NCI-H2227 treated with DMSO at 0.1 percent for 48 hours (cell line): ENCODE measurements at places on chromosomes 11 and 22.

DNA sequence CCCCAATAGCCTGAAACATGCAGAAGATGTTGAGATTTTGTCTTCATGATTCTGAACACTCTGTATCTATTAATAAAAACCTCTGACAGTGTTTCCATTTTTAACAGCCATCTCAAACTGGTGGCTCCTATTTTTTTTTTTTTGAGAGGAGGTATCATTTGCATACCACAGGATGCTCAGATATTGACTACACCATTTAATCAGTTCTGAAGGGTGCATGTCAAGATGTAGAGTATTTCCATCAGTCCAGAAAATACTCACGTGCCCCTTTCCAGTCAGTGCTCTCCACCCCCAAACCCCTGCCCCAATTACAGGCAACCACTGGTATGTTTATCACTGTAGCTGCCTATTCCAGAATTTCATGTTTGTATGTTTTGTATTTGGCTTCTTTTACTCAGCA, 85.3 kb upstream of the SORL1-AS1 start:
- DNase-seq = no peak

- no peak for DNase-seq
These were observed 12.9 kb upstream of the GNB1L start for GRCh38 chr22:19867617-19868016.

DNA sequence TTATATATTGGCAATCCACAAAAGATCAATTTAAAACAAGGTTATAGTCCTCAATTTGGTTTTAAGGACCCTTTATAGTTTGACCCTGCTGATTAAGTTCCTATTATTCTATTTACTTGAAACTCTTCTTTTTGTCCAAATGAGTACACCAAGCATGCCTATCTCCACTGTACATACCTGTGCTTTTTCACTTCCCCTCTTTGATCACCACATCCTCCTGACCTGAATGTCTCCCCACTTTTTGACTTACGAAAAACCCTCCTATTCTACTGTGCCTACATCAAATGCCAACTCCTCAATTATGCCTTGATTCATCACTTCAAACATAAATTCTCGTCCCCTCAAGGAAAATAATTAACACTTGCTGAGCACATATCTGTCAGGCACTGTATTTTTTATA, 113.5 kb downstream of the SOX6 start:
- DNase-seq = no peak

GRCh38 chr11:87219266-87219665, 181.5 kb downstream of the TMEM135 start:
- DNase-seq = no peak

DNA sequence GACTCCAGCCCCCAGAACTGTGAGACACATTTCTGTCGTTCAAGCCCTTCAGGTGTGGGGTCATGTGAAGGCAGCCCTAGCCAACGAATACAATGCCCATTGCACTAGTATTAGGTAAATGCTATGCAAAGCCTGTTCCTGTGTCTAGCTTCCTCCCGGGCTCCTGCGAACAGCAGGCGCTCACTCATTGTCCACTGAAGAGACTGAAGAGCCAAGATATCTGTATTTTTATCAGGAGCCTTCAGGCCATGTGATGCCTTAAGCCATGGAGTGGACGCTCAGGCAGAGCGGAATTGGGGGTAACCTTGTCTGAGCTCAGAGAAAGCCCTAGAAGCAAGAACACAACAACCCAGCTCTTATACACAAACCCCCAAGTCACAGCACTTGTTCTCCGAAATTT, 4.2 kb upstream of the TMPRSS6 start:
- no peak for DNase-seq

DNA sequence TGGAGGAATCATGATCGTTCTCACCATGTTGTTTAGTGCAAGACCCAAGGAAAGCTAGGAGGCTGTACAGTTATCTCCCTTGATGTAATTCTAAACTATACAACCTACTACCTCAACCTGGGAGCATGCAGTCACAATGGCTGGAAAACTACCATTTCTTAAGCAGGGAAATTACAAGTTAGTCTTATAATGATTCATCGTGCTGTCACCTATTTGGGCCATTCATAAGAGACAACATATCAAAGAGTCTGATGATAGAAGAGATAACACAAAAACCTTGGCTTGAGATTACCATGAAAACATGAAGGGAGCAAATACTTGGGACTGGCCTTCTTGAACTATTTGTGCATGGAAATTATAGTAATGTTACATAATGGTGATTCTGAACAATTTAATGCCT, 30.5 kb upstream of the BLID start:
- DNase-seq = peak; percentile 38

GRCh38 chr11:19933132-19933735, 220.6 kb downstream of the NAV2 start:
- DNase-seq = no peak

DNA sequence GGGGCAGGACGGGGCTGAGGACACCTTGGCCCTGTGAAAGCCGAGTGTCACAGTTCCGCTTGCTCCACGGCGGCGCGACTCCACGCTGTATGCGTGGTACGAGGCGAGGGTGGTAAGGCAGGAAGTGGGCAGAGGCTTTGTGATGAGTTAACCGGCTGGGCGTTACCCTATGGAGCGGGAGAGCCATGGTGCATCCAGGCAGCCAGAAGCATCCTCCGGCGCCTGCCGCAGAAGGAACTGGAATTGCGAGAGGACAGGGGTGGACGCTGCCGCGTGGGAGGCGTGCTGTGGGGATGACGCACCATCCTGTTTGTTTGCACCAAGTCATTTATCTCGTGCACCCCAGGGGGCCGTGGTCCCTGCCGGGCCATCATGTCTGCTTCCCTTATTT, 643.9 kb downstream of the BRD1 start:
- DNase-seq = no peak

DNA sequence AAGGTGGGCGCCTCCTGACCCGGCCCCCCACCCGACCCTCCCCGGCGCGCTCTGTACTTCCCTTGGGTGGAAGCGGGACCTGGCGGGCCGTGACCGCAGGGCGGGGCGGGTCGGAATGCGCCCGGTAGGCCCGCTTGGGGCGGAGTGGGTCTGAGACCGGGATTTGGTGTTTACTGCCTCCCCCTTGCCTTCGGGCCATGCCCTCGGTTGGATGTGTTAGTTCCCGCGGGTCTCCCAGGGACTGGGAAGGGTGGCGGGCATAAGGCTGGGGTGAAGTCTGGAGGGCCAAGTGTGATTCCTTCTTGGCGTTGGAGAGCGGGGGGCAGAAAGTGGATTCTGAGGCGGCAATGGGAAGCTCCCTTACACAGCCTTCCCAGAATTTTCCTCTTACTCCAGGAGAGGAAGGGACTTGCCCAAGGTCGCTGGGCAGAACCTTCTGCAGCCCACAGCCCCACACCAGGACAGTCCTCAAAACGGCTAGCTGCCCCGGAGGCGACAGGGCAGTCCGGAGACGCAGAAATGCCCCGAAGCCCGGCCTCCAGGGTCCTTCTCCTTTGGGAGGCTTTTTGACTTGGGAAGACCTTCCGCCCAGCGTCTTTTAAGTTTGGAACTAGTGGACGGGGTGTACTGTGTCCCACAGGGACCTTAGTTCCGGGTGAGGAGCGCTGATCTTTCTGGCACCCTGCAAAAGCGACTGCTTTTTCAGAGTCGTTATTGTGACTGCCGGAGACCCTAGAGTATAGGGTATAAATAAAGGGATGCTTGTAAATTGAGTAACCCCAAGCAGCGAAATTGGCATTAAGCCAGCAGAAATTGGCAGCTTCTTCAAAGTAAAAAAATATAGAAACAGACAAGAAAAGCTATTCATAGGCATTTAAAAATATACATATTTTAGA, 647 bp downstream of the SWAP70 start:
- peak; percentile 15 for DNase-seq

GRCh38 chr11:6526411-6527135, 29.5 kb downstream of the DNHD1 start:
- no peak for DNase-seq

- DNase-seq = no peak
These were observed 36.9 kb upstream of the LINC01488 start for GRCh38 chr11:69444381-69445130.

- no peak for DNase-seq
These were observed 4.3 kb upstream of the APOBEC3A start for GRCh38 chr22:38953091-38953490.

DNA sequence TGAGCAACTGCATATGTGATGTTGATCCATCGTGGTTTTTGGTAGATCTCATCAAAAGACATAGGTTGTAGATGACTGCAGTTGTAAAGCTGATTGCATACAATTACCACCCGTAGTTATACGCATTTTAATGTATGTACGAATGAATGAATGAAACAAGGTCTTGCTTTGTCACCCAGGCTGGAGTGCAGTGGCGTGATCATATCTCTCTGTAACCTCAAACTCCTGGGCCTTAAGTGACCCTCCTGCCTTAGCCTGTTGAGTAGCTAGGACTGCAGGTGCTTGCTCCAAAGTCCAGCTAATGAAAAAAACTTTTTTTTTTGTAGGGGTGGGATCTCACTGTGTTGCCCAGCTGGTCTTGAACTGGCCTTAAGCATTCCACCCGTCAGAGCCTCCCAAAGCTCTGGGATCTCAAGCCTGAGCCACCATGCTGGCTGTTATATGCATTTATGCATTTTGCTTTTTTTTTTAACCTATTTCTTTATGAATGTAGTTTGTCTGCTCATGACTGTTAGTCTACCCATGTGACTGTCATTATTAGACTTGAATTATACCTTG, 53.5 kb downstream of the PPP6R3 start:
- DNase-seq = no peak

GRCh38 chr22:28931844-28932567, 48.6 kb downstream of the ZNRF3 start:
- DNase-seq = no peak

DNA sequence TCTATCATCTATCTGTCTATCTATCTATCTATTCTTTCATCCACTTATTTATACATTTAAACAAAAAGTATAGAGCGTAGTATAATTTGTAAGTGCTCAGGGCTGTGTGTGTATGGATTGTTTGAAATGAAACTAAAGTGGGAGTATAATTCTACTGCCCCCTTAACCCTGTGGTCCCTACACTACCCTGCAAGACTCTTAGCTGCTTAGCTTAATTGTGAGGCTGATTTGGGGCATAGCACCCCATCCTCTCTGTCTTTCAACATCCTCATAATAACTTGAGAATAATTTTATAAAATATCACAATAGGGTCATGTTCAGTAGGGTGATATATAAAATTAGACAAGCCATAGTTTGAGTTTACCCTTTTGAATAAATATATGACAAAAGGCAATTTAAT, 11.6 kb downstream of the OR51B4 start:
- DNase-seq = no peak

DNA sequence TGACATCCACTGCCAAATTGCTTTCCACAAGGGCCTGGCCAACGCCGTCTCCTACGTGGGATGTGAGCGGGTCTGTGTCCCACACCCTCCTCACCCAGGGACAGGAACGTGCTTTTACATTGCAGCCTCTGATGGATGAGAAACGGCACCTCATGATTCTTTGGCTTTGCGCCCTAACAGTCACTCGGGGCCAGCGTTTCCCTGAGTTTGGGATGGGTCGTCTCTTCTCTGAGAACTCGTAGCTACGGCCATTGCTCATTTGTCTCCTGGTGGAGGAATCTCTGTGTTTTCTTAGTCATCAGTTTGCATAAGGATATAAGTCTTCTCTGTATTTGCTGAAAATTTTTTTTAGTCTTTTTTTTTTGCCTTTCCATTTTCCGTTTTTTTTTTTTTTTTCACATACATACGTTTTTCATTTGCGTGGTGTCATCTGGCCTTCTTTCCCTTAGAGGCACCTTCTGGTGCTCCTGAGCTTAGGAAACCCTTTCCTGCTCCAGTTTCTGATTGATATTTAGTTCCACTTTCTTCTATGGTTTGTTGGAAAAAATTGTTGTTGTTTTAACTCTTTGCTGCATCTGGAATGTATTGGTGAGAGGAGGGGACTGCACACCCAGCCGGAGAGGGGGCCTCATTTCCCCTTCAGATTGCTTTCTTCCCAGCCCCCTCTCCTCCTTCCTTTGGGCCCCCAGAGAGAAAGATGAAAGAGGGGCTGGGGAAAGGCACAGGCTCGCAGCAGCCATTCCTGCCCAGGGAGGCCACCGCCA, 12.0 kb downstream of the TNNT3 start:
- DNase-seq = no peak

DNA sequence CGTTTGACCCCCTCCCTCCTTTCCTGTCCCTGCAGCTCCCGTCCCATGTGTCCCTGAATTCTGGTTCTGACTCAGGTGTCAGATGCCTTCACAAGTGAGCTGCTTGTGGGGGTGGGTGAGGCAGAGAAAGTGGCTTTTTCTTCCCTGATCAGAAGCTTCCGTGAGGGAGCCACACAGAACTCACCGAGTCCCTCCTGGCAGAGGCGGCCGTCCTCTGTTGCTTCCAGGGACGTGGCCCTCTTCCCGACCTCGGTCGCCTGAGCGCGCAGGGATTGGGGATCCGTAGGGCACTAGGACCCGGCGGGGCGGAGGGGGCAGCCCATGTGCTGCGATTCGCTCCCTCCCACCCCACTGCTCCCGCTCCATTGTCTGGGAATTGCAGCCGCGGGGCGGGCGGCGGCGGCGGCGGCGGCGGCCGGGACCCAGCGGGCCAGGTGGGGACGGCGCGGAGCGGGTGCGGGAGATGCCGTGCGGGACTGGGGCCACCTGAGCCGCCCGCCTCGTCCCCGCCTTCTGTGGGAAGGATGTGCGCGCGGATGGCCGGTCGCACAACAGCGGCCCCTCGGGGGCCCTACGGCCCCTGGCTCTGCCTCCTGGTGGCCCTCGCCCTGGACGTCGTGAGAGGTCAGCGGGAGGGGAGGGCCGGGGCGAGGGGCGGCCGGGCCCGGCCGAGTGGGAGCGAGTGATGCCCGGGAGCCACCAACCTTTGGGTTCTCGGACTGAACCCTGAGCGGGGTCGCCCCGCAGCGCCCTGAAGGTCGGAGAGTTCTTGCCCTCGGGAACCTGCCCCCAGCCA, at the start of gene TMEM132A:
TMEM132A (plus strand) TSS at position 351 of the 796 bp plus-strand sequence; CDS start at position 525, 174 bp downstream.
- DNase-seq = peak; percentile 66

GRCh38 chr22:47739291-47740015, 977.0 kb downstream of the TBC1D22A start:
- no peak for DNase-seq

- DNase-seq = no peak
These were observed 368.6 kb upstream of the B3GAT1 start for GRCh38 chr11:134780486-134781147.

GRCh38 chr11:134270250-134270714, 5.9 kb upstream of the GLB1L3 start:
- peak; percentile 2 for DNase-seq

- no peak for DNase-seq
These were observed 14.1 kb downstream of the SPECC1L start for GRCh38 chr22:24284747-24285203.

DNA sequence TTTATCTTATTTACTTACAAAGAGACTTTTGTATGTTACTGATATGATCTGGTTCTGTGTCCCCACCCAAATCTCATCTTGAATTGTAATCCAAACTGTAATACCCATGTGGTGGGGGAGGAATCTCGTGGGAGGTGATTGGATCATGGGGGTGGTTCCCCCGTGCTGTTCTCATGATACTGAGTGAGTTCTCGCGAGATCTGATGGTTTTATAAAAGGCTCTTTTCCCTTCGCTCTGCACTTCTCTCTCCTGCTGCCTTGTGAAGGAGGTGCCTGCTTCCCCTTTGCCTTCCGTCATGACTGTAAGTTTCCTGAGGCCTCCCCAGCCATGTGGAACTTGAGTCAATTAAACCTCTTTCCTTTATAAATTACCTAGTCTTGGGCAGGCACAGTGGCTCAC, 42.4 kb upstream of the WNT7B start:
- no peak for DNase-seq

- peak; percentile 52 for DNase-seq
These were observed 5.8 kb upstream of the MIEF1 start for GRCh38 chr22:39496131-39496838.
